Muscle of back (tissue), 13 donors: ENCODE measurements at places on chromosomes 2 and 18. TPM values are rescaled to one million over a fixed set of nuclear protein-coding genes. Genes with fewer than 3 reads are reported as not detected.

DNA sequence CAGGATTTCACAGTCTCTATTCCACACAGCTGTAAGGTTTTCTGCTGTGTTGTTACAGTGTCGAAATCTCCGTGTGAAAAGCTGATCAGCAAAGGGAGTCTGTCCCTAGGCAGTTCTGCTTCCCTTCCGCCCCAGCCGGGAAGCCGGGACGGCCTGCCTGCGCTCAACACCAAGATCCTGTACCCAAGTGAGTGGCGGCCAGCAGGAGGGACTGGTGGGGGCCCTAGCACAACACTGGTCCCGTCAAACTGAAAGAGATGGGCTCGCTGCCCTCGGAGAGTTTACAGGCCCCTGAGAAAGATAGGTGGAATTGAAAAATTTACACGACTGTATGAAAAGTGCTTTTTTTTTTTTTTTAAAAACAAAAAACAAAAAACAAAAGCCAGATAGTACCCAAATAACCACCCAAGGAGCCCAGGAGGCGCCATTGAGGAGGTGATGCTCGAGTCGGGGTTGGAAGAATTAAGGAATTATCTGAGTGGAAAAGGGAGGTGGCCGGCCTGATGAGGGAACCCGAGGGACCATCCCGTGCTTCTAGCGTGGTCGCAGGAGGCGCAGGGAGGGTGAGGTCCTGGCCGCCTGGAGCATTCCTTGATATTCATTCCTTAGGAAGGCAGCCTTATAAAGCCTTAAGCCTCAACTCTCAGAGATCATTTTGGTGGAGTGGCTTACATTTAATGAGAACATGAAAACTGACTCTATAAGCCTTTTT, 96.7 kb downstream of the DGKD start:
- no peak for DNase-seq

DNA sequence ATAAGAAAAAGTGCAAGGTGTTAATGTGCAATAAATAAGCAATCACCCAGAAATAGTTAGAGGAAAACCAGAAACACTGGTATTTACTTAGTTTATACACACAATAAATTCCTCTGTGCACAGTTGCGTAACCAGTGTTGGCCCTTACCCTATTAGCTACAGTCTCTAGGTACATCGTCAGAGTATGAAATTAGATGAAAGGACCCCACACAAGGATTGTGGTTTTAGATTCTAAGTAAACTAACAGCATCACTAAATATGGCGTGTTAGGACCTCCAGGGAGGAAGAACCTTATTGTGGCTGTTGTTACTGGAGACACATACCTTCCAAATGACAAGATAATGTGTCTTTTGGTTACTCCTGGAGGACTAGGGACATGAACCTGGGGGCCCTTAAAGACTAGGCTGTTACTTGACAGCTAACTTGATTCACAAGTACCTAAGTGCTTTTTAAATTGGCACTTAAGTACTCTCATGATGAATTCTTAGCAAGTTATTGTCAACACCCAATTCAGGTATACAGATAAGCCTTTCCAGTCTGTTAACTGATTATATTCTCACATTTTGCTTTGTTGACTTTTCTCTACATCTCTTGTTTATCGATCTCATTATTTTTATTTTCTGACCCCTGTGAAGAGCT, 115.3 kb downstream of the FEZ2 start:
- DNase-seq, result no peak

DNA sequence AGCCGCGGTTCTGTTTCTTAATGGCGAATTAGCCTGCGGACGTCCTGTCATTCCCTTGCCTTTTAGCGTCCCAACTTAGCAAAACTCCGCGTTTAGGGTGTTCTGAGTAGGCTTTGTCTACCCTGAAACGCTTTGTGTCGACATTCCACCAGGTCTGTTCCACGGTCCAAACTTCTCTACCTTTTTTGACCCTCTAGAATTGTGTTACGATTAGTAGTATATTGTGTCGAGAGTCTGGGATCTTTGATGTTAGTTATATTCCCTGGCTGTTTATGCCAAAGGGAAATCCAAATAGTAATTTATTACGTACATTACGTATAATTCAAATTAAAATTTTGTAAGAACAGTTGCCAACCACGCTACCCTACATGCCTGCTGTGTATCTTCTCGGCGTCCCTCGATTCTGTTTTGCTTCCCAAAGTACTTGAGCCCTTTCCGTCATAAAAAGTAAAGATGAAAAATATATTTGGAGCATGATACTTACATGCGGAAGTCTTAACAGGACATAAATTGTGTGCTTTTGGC, 495 bp upstream of the TTC32 start:
- no peak for DNase-seq

GRCh38 chr2:214995926-214996670, 142.3 kb downstream of the ABCA12 start:
- no peak for DNase-seq

GRCh38 chr2:2503864-2504418, 172.9 kb upstream of the MYT1L start:
- DNase-seq, result no peak

DNA sequence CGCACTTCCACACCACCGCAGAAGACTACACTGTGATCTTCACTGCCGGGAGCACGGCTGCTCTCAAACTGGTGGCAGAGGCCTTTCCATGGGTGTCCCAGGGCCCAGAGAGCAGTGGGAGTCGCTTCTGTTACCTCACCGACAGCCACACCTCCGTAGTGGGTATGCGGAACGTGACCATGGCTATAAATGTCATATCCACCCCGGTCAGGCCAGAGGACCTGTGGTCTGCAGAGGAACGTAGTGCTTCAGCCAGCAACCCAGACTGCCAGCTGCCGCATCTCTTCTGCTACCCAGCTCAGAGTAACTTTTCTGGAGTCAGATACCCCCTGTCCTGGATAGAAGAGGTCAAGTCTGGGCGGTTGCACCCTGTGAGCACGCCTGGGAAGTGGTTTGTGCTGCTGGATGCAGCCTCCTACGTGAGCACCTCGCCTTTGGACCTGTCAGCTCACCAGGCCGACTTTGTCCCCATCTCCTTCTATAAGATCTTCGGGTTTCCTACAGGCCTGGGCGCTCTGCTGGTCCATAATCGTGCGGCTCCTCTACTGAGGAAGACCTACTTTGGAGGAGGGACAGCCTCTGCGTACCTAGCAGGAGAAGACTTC, 12.5 kb downstream of the MOCOS start:
- no peak for DNase-seq

The EXOC6B gene
- 12.1 TPM for polyA plus RNA-seq

GRCh38 chr18:12401881-12402280, 5.8 kb upstream of the PRELID3A start:
- no peak for DNase-seq

The UPP2 gene
- not detected for polyA plus RNA-seq

The FSHR gene
- polyA plus RNA-seq, result 0.79 TPM

DNA sequence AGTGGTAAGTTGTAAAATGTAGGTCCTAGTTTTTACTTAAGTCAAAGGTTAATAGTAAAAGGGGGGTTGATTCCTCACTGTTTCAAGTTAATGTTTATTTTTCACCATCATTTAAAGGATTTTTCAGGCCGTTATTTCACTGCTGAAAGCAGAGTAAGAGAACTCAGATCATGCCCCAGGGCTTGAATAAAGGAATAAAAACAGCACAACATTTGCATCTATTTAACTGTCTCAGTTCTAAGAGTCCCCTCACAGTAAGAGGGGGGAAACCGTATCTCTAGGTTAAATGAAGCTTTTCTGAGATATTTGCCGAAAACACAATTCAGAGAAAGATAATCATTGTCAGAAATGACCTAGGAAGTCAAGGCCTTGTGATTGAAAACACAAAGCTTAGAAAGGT, 138.2 kb upstream of the KCTD1 start:
- no peak for DNase-seq

The AOX1 gene
- polyA plus RNA-seq, result 1.4 TPM
